ENCODE measurements at places on chromosomes 7 and 10.

DNA sequence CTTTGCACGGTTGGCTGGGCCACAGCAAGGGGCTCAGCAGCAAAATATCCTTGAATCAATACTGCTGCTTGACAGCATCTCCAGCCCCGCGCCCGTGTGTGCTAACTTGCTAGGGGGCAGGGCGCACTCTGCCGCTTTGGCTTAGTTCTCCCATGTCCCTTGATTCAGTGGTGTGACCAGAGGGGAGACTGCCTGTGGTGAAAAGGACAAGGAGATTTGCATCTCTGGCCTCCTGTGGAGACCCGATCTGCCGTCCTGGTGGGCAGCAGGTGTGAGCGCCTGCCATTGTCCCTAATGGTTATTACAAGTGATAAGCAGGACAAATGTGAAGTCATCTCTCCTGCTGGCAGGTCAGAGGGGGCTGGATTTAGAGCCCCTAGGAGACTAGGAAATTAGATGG lies 500.2 kb upstream of the GALNT17 start:
- DNase-seq, result no peak

DNA sequence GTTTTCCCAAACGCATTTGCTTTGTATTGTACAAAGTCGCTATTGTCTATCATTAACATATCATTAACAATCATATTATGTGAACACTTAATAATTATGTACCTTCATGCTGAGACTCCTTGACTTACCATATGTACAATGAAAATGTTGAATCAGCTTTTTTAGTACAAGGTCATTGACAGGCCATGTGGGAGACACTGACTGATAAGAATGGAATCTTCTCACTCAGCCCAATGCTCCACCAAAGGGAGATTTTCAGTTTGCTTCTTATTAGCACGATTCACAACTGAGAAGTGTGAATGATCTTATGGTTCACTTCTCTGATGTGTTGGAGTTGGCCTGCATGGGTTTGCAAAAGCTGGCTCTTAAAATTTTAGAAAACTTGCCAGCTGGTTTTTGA lies 253.5 kb upstream of the TEX47 start:
- DNase-seq, result no peak

GRCh38 chr10:6618340-6618739 lies 38.3 kb upstream of the PRKCQ start:
- DNase-seq, result no peak

- DNase-seq, result no peak
Measured at GRCh38 chr7:42014625-42015618, 222.1 kb downstream of the GLI3 start.

DNA sequence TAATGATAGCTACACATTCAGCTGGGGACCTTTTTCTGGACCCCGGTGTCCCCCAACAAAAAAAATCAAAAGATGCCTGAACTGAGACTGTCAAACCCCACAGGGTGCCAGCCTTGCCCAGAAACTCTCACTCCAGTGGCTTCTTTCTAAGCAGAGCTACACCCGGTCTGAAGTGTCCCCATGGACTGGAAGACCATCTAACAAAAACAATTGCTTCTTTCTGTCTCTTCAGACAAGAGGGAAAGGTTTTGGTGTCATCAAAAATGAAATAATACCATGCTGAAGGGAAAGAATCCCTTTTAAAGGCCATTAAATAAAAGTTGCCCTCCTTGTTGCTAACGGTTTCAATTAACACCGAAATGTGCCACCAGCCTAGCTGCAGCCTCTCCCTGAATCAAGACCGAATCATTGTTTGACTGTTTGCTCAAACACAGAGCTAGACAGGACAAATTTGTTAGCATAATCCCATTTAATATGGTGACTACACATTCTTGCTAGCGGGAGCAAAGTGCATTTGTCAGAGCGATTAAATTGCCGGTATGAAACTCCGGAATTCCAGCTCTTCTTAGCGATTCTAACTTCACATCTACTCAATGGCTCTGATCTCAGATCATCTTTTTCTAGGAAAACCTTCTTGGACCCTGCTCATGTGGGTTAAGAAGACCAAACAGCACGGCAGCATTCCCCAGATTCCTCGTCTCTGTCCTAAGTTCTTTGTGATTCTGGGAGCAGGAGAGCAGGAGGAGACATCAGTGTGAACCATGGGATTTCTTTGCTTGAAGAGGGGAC lies 397.5 kb upstream of the PRKCQ start:
- DNase-seq, result no peak

DNA sequence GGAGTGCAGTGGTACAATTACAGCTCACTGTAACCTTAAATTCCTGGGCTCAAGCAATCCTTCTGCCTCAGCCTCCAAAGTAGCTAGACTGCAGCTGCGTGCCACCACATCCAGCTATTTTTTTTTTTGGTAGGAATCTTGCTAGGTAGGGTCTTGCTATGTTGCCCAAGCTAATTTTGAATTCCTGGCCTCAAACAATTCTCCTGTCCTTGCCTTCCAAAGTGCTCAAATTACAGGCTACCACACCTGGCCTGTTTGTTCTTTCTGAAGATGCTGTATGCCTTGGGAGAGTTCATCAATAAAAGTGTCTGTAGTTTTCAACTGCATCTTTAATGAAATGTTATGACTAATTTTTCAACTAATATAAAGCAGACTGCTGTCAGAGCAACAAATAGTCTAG lies 452 bp downstream of the SAMD9 start:
- DNase-seq, result no peak

DNA sequence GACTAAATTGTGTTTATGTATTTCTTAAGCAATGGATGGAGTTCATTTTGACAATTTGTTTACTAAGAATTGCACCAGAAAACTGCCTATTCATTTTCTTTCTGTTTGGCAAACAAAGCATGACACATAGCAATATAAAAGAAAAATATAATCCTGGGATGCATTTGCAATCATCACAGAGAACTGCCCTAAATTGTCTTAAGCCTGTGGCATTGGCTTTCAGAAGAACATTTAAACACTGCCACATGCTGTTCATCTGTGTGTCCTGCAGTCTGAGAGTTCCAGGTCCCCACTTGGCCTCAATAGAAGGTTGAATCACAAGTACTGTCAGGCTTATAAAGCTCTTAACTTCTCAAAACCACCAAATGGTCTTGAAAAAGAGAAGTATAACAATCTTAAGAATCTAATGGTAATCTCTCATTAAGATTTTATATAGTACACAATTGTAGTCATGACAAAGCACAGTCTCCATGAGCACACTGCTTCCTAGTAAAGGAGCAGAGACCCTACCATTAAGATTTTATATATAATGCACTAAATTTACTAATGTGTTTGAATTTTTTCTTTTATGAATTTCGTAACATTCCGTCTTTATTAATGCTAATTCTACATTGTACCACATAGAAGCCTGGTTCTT lies 29.9 kb downstream of the RNLS start:
- peak; percentile 12 for DNase-seq

DNA sequence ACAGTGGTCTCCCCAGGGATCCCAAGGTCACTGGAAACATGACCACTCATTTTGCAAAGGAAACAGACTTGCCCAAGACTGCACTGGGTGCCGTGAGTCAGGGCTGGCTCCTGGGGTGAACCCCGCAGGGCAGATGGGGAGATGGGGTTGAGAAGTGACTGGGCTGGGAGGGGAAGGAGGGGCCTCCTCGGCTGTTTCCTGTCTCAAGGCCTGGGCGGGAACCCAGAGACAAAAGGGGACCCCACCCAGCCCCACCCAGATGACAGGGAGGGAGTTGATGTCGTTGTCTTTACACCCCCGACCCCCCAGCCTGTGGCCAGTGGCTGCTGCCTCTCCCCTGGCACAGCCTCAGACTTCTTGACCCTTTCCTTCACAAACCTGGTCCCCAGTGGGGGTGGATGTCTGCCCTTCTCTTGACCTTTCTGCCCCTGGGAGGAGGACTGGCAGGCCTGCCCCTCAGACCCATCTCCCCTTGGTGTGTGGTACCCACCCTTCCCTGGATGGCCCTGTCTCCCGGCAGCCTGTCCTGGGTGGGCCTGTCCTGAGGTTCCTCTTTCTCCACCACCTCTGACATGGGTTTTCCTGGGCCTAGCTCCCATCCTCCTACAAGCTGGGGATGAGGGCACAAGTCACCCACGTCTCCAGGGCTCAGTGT lies 1.4 kb downstream of the MYO1G start:
- DNase-seq, result peak; percentile 43

- DNase-seq, result no peak
Measured at GRCh38 chr10:26931223-26931622, 70.5 kb upstream of the ABI1 start.

- no peak for DNase-seq
Measured at GRCh38 chr7:112668561-112668960, 121.6 kb downstream of the TMEM168 start.

- no peak for DNase-seq
Measured at GRCh38 chr10:63416376-63416775, 49.4 kb downstream of the JMJD1C start.

- no peak for DNase-seq
Measured at GRCh38 chr10:129344731-129345355, 122.2 kb upstream of the MGMT start.

GRCh38 chr7:42858570-42858969 lies 53.3 kb downstream of the C7orf25 start:
- DNase-seq, result no peak

GRCh38 chr7:93955304-93955703 lies 33.8 kb downstream of the GNG11 start:
- no peak for DNase-seq

DNA sequence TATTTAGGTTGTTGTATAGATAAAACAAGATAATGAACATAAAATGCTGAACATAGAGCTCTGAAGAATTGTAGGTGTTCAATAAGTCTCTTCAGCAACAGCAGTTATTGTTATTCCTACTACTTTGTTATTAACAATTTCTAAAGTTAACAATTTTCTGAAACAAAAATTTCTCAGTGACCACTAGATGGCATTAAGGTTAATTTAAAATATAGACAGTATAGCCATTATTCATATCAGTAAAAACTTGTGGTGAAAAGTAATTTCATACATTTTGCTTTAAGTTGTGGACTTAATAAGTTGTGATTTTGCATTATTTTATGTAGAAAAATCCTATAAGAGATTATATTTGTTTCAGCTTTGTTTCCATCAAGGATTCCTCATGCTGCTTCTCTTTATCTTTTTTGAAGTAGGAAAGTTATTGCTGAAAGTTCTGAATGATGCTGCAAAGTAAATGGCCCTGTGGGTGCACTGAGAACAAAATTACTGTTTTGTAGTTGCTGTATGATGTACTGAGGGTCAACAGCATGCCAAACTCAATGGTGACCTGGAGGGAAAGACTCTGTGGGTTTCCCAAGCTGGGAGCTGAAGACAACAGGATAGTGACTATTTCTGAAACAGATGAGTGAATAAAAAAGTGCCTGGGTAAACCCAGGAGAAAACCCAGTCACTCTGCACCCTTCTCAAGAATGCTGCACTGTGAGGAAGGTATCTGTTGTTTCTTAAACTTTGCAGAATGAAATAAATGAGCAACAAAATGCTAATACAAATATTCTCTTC lies 253.6 kb downstream of the KIF20B start:
- no peak for DNase-seq

- no peak for DNase-seq
Measured at GRCh38 chr10:5698062-5698461, 13.4 kb downstream of the TASOR2 start.

DNA sequence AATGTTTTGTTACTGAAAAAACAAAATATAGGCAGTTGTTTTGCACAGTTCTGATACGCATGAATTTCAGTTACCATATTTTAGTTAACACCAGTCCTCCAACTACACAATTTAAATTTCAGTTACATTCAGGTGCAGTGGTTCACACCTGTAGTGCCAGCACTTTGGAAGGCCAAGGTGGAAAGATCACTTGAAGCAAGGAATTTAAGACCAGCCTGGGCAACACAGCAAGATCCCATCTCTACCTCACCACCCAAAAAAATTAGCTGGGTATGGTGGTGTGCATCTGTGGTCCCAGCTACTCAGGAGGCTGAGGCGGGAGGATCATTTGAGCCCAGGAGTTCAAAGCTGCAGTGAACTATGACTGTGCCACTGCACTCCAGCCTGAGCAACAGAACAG lies 45.3 kb downstream of the ABI1 start:
- DNase-seq, result no peak

- no peak for DNase-seq
Measured at GRCh38 chr10:33129141-33129995, 171.3 kb upstream of the ITGB1 start.

GRCh38 chr7:153036396-153037063 lies 277.0 kb downstream of the ACTR3B start:
- DNase-seq, result no peak

GRCh38 chr7:95476072-95476847 lies 9.5 kb upstream of the ASB4 start:
- DNase-seq, result no peak

- no peak for DNase-seq
Measured at GRCh38 chr7:8290645-8291308, 28.8 kb upstream of the ICA1 start.

DNA sequence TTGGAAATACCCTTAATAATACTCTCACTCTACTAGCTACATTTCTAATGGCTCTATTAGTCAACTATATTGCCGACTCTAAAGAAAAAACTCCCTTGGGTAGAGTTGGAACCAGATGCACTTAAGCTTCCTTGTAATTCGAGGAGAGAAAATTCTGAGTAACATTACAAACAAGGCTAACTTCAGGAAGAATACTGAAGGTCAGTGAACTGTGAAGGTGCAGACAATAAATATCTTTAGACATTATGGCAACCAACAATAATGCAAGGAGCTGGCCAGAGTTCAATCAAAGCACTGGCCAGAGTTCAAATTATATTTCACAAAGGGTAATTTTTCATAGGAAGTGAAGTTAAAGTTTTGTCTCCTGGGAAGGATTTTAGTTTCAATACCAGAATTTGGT lies 40.7 kb upstream of the MRLN start:
- no peak for DNase-seq

- DNase-seq, result no peak
Measured at GRCh38 chr7:137343281-137343841, at the start of gene PTN. Gene PTN (minus strand): TSS chr7:137343733. CDS start chr7:137254973, 88,760 bp downstream.

DNA sequence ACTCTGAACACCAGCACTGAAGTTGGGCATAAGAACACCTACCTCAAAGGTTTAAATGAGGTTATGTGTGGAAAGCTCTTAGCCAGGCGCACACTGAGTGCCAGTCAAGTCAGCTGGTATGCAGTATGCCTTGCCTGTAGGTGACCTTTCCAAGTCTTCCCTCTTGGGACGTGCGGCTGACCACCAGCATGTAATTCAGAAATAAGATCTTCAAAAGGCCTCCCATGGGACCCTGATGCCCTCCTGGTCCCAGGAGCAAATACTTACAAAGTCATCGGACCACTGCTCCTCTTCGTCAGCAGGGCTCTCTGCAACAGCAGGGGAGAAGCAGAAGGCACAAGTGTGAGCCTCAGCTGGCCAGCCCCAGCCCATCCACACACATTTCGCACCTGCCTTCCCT lies 40.8 kb downstream of the BLNK start:
- DNase-seq, result no peak

GRCh38 chr7:151228024-151228866 lies 1.2 kb upstream of the ABCF2 start:
- DNase-seq, result no peak

GRCh38 chr7:116209561-116210070 lies 723 bp upstream of the TES start:
- DNase-seq, result no peak

- DNase-seq, result no peak
Measured at GRCh38 chr7:23357190-23358093, 58.3 kb downstream of the MALSU1 start.

- DNase-seq, result no peak
Measured at GRCh38 chr10:133327651-133328357, 8.9 kb downstream of the CALY start.

GRCh38 chr10:15571575-15571974 lies 148.1 kb downstream of the ITGA8 start:
- DNase-seq, result no peak

- DNase-seq, result no peak
Measured at GRCh38 chr7:110356438-110356837, 734.5 kb upstream of the LRRN3 start.
